NCI-H1092 treated with DMSO at 0.1 percent for 48 hours (cell line): ENCODE measurements at places on chromosomes 5 and 9.

GRCh38 chr5:158317507-158317906 lies 458.6 kb upstream of the CLINT1 start:
- DNase-seq = no peak

DNA sequence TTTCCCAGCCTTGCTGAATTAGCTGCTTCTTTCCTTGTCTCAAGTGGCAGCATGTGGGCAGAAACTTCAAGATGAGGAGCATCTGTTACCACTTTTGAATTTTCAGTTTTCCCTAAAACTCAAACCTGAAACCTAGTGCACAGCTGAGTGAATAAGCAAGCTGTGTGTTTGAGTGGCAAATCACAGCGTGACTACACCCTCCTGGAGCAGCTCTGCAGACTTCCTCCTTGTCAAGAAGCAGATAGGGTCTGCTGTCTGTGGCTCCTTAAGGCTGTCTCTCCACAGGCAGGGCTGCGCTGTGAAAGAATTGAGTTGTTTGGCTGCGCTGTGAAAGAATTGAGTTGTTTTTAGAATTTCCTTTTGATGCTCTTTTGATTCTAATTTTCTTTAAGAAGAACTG lies 179.7 kb upstream of the HAPLN1 start:
- no peak for DNase-seq

DNA sequence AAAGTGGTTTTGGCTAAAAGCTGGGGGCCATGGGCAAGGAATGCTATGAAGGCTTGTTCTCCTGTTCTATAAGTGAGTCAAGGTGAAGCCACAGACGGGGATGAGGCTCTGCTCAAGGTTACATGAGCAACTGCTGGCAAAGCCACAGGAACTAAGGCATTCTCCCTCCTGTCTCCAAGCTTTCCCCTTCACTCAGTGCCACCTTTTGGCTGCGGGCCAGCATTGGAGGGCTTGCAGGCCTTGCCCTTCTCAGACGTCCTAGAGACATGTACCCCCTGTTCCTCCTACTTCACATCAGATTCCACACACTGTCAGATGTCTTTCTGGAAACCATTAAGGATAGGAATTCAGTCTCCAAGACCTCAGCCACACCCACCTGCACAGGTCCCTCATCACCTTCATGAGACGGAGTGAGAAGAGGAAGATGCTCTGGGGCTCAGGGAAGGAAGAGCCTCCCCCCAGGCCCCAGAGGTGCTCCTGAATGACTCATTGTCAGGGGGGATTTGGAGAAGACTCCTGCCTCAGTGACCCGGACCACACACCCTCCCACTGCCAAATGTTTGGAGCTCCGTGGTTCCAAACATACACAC lies 20.5 kb upstream of the MEIKIN start:
- DNase-seq = no peak

- no peak for DNase-seq
Observed at GRCh38 chr5:851076-851475, 290 bp upstream of the ZDHHC11 start.

DNA sequence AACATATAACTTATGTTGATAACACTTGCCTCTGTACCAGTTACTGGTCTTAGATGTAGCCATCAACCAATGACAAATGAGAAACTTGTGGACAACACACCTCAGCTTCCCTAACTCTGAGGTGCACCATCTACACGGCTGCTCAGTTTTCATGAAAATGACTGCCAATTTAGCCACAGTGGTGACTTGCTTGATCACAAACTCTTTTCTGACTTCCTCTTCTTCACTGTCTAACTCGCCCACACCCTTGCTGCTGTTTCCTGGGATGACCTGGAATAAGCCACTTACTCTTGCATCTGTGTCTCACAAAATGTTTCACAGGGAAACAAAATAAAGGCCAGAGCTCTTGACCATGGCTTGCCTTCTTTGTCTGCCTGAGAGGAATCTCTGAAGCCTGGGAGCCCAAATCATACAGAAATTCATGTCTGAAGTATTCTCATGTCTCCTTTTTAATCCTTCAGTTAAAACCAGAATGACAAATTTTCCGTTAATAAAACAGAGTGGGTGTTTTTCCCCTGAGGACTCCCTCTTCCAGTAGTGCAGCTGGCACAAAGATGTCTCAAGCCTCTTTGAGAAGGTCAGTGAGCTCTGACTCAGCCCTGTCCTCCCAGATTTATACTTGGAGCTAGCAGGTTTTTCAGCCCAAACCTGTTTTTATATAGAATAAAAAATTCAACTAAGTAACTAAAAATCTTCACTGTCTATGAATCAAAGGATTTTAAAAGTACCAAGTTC lies 126.5 kb upstream of the PAM start:
- no peak for DNase-seq

- no peak for DNase-seq
Observed at GRCh38 chr5:24963611-24964010, 318.8 kb upstream of the CDH10 start.

- no peak for DNase-seq
Observed at GRCh38 chr5:151492729-151493128, 45.3 kb downstream of the SLC36A1 start.

DNA sequence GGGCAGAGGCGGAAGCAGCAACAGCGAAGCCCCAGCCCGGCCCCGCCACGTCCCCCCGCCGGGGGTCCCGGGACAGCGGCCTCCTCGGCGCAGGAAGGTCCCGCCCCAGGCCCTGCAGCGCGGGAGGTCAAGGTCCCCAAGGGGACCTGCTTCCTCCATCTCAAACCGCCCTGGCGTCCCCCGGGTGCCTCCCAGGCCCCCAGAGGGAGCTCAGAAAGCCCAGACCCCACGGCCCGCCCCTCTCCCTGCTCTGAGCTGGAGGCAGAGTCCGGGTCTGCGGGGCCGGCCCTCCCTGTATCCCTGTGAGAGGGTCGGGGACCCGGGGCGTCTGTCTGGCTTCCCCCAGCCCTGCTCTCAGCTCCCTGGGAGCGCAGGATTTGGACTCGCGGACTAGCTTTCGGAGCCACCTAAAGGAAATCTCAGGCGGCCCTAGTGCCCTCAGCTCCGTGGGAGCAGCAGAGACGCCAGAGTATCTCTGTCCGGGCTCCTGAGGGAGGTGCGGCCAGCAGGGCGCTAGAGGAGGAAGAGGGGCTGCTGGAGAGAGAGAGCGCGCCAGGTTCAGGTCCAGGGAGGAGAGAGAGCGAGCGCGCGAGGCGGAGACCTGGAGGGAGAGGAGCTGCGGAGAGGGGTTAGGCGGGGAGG lies 30.7 kb downstream of the EXOC3 start:
- peak; percentile 56 for DNase-seq

DNA sequence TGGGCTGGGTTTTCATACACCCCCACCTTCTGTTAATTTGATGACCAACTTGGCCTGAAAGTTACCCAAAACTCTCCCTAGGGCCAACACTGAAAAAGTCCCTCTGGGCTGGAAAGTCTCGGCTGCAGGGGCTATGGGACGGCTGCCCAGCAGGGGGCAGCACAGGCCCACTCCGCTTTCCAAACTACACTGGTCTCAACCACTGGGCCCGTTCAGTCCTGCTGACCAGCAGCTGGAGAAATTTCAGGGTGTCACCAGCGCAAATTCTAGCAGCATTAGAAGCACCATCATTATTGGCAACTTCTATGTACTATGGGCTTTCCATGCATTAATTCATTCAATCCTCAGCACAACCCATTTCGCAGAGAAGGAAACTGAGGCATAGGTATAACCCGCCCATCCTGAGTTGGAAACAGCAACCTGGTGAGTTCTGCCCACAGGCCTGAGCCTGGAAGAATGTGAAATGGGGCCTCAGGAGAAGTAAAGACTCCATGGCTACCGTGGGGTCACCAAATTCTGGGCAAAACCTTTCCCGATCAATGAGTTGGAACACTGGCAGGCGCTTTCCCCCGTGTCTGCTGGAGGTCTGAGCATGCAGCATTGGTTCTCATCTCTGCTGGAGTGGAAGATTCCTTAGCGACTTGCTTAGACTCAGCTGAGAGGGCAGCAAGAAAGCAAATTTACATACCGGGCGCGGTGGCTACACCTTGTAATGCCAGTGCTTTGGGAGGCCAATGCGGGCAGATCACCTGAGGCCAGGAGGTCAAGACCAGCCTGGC lies 9.7 kb downstream of the ORM2 start:
- peak; percentile 29 for DNase-seq

DNA sequence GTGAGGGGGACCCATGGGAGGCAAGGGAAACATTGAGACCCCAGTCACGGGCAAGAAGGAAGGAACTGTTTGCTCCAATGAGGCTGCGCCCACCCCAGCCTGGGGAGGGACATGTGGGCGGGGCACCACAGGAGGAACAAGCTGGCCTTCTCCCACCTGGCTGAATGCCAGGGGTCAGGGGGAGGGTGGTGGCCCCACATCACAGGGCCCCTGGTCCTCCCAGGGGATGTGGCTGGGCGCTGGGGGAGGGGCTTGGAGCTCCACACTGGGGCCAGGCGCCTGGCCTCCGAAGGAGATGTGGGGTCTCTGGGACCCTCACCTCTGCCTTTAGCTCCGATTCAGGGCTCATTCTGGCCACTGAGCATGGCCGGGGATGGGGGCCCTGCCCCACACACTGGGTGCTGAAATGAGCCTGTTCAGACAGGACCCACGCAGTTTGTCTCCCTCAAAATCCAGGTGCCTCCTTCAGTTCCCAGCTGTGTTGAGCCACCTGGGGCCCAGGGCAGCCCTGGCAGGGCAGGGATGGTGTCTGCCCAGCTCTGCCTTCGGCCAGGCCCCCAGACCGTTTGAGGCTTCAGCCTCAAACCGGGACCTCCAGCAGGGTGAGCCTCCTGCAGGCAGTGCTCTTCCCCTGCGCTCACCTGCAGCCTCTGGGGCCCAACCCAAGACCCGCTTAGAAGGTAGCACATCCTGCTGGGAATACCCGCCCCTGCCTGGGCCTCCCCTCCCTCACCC lies 33.2 kb upstream of the NOTCH1 start:
- DNase-seq = no peak

DNA sequence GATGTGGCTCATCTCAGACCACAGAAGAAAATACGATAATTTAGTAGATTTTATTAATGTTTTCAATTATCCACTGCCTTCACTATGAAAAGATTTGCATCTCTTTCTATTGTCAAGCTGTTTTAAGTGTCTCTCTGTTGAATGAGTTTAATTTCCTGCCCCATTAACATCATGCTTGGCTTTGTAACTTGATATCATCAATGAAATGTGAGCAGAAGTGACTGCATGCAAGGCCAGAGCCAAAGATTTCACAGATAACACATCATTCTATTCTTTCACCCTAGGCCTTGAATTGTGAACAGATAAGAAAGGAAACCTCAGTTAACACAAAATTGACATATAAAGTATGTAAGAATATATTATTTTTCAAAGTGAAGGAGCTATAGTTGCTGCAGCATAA lies 986.4 kb upstream of the CDH18 start:
- DNase-seq = peak; percentile 20
